ENCODE measurements at places on chromosomes 4 and X.

DNA sequence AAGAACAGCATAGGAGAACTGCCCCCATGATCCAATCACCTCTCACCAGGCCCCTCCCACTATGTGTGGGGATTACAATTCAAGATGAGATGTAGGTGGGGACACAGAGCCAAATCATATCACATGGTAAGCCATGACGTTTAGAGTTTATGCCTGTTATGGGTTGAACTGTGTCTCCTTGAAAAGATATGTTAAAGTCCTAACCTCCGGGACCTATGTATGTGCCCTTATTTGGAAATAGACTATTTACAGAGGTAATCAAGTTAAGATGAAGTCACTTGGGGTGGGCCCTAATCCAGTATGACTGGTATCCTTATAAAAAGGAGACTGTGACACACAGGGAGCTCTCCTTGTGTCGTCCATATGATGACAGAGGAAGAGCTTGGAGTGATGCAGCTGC lies 25.2 kb upstream of the SLC2A9 start:
- DNase-seq = no peak

- no peak for DNase-seq
Observed at GRCh38 chrX:9231491-9231890, 197.6 kb upstream of the FAM9B start.

- DNase-seq = no peak
Observed at GRCh38 chr4:9938933-9939332, 82.4 kb downstream of the SLC2A9 start.

DNA sequence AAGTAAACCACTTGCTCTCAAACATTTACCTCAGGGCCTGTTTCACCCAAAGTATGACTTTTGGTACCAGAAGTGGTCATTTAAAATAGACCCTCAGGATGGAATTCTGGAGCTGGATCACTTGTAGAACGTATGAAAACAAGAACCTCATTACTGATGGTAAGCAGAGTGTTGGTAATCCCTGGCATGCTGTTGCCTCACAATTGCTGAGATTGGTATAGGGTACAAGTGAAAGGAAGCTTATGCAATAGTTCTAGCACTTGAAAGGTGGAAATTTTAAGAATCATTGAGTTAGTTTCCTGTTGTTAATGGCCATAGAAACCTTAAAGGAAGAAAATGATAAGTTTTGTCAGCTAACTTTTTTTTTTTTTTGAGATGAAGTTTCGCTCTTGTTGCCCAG lies 22.3 kb upstream of the THOC2 start:
- DNase-seq = no peak

GRCh38 chr4:15547392-15547791 lies 77.7 kb downstream of the CC2D2A start:
- DNase-seq = peak; percentile 18

- DNase-seq = no peak
Observed at GRCh38 chr4:65670020-65670330, 314 bp downstream of the EPHA5 start.

DNA sequence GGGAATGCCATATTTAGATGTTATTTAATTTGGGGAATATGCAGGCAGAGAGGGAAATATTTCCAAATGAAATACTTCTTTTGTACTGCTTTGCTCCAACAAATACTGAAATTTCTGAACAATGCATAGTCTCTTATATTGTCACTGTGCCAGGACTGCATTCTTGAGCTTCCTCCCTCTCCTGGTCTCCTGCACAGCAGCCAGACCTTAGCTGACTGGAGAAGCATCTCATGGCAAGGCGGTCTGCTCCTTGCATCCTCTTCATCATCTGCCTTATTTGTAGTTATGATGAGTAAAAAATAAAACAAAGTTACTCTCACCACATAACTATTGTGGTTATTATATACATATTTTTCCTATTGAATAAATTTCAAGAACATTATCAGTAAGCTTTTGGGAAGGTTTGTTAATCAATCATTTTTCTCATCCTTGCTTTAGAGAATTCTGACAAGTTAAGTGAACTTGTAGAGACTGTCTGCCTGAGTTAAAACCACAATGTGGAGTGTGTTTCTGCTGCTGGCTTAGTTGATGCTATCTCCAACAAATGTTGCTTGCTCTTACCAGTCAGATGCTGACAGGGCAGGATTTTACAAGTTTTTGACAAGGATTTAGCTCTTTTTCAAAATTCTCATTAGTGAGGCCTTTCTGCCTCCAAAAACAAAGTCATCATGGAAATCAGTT lies 153.6 kb downstream of the SOWAHB start:
- no peak for DNase-seq

GRCh38 chr4:143404555-143404954 lies 67.9 kb downstream of the GAB1 start:
- DNase-seq = peak; percentile 85

DNA sequence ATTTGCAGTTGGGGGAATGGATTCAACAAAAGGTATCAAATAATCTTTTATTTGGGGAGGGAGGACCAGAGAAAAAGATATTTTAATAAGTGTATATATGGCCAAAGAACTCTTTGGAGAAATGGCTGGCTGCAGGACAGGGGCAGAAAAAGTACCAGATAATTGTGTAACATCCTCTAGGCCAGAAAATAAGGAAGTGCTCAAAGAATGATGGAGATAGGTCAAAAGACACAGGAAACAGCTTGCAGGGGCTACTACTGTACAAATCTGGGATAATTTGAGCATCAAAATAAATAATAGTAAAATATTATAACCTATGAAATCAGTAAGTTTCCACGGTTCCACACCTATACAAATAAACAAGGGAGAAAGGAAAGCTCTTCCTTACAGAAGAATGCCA lies 34.8 kb downstream of the KLHL5 start:
- DNase-seq = no peak

DNA sequence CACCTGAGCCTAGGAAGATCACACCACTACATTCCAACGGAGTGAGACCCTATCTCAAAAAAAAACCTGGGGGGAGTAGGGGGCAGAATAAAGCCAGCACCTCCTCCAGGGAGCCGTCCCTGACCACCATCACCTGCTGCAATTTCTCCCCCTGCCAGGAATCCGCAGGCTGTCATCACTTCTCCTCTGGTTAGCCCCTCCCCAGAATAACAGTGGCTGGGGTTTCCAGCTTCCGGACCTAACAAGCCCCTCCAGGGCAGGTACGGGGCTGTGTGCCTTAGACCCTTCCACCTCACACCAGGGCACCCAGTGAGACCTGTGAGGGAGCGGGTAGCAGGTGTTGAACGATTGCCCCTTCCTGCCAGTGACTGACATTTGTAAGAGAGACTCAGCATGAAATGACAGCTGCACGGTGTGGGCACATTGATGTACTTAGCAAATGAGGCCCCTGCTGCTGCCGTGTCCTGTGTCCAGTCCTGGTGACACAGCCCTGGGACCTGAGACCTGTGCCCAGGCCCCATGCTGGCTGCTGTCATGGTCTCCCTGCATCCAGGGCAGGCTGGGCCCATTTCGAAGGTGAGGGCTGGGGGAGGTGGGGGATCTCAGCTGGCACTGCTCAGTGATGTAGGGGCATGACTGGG lies 6.7 kb upstream of the WFS1 start:
- DNase-seq = no peak

- no peak for DNase-seq
Observed at GRCh38 chr4:2057382-2058065, 1.6 kb upstream of the NAT8L start.

GRCh38 chr4:118909173-118909956 lies 20.7 kb downstream of the SYNPO2 start:
- DNase-seq = no peak

- no peak for DNase-seq
Observed at GRCh38 chrX:68846536-68846935, 17.7 kb downstream of the EFNB1 start.

DNA sequence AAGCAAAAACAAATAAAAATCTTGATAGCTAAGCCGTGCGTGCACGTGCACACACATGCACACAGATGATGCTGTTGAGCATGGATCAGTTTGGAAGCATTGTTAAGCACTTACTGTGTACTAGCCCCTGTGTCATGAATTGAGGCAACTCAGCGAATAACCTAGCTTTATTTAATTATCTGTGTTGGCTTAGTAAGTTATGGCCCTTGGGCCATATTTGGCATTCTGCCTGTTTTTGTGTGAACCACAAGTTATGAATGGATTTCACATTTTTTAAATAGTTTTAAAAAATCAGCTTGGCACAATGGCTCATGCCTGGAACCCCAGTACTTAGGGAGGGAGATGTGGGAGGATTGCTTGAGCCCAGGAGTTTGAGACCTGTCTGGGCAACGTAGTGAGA lies 113.6 kb upstream of the CBLL2 start:
- no peak for DNase-seq
